Endodermal cell (in vitro differentiated cells): ENCODE measurements at places on chromosomes 7 and 10. TPM values are rescaled to one million over a fixed set of nuclear protein-coding genes. Genes with fewer than 3 reads are reported as not detected.

DNA sequence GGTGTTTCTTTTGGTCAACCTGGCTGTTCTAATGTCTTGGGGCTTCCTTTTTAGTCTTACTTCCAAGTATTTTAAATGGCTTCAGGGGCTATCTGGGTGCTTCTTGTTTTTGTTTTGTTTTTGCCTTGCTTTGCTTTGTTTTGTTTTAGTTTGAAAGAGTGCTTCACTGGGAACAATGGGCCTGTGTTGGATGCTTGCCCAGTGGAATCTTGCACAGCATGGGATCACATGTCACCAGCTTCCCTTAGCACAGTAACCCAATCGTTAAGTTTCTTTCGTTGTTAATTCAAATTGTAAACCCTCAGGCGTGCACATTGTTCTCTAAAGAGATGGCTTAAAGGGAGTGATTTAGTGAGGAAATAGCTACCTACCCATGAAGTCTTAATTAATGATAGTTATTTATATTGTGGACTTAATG is 8.9 kb downstream of the COL17A1 start:
- DNase-seq = peak; percentile 68

- DNase-seq = no peak
These were observed 5.0 kb downstream of the PDZD8 start for GRCh38 chr10:117370205-117370604.

DNA sequence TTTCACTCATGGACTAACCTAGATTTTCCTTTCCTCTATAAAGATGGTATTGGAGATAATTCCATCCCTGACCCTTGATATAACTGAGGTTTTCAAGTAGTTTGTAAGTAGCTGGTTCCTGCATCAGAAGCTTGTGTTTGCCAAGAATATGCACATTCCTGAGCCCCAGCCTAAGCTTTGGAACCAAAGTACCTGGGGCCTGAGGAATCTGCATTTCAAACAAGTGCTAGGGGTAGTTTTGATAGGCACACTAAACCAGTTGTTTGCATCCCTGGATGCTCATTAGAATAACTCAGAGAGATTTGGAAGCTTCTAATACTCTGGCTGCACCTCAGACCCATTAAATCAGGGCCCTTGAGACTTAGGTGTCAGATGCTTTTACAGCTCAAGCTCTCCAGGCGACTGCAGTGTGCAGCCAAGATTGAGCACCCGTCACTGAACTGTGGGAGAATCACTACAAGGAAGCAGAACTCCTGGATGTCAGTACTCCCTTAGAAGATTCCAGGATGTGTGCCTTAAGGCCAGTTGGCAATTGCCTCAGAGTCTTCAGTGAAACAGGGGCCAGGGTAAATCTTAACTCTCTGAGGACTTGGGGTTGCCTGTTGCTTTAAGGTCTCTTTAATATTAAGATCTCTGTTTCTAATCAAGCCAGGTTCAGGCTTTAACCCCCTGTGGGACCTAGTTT is 565.0 kb downstream of the REEP3 start:
- peak; percentile 81 for DNase-seq

- peak; percentile 94 for DNase-seq
These were observed 128.7 kb downstream of the COBL start for GRCh38 chr7:51187941-51188340.

GRCh38 chr7:125375942-125376341 is 446.3 kb upstream of the POT1 start:
- no peak for DNase-seq

- DNase-seq = no peak
These were observed 9.5 kb downstream of the CHRM2 start for GRCh38 chr7:136877990-136878389.

DNA sequence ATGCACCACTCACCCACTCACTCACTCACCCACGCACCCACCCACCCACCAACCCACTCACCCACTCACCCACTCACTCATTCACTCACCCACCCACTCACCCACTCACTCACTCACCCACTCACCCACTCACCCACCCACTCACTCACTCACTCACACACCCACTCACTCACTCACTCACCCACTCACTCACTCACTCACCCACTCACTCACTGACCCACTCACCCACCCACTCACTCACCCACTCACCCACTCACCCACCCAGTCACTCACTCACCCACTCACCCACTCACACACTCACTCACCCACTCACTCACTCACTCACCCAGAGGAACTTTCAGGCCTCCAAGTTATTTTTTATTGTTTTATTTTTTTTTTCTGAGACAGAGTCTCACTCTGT is 93.1 kb upstream of the MKI67 start:
- DNase-seq = no peak

DNA sequence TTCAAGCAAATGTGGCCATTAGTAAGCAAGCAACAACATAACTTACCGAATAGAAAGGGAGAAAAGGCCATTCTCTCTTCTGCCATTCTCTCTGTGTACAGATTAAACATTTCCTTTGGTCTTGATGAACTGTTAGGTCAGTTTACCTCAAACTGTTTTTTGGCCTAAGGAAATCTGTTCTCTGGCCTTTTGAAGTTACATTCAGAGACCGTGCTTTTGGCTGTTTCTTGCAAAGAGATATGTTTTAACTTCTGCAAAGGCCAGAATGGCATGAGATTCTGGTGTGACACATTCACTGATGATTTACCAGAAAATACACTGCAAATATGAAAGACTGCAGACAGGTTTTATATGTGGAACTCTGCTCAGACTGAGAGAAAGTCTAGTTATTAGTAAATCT is 22.2 kb downstream of the AHR start:
- DNase-seq = no peak

DNA sequence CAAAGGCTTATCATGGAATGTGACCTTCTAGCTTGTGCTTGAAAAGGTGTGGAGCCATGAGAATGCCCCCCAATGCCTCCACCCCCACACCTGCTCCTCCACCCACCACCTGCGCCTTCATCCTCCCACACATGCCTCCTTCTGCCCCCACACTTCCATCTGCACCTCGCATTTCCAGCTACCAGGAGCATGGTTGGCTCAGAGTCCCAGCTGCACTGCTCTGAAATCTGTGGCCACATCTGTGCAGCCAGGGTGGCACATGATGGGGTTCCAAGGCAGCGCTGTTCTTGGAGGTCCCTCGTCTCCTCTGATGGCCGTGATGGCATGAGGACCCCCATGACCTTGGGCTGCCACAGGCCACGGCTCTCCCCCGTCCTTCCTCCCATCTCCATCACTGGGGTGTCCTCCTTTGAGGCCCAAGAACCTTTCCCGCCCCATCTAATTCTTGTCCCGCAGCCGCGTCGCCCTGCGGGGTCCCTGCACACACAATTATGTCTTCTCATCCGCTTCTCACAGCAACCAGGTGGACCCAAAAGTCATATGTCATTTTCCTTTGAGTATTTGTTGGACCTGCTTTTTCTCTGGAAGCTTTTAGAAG is 40.6 kb upstream of the CNPY1 start:
- DNase-seq = peak; percentile 30

GRCh38 chr10:4532467-4532866 is 293.5 kb upstream of the AKR1E2 start:
- no peak for DNase-seq

DNA sequence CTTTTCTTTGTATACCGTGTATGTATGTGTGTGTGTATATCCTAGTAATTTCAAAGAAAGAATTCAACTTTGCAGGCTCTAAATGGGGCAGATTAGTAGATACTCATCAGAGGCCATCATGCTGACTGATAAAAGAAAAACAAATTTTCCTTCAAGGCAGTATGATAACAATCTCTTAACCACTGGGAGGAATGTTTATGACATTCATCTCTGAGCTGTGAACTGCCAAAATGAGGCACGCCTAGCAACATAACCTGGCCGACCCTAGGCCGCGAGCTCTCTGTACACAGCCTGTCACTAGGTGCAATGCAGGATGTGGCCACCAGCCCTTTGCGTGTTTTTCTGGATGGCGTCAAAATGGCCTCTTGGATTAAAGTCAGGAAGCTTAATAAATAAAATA is 343.7 kb upstream of the GALNT17 start:
- peak; percentile 38 for DNase-seq

Gene GRB10
- total RNA-seq = 53.7 to 81.2 TPM (median 71.9 TPM) in 3 replicates

DNA sequence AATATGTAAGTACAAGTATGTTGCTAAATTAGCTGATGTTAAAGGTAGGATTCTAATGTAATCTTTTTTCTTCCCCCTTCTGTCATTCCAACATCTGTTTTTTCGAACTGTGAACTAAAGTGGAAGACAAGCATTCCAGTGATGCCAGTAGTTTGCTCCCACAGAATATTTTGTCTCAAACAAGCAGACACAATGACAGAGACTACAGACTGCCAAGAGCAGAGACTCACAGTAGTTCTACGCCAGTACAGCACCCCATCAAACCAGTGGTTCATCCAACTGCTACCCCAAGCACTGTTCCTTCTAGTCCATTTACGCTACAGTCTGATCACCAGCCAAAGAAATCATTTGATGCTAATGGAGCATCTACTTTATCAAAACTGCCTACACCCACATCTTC is 62.7 kb downstream of the WAC start:
- DNase-seq = no peak

Gene HMX2
- total RNA-seq = not detected in 3 replicates

Gene OR6B1
- not detected in 3 replicates for total RNA-seq

GRCh38 chr7:121473645-121474300 is 77.7 kb upstream of the FAM3C start:
- peak; percentile 66 for DNase-seq

- DNase-seq = no peak
These were observed 115.1 kb downstream of the PON1 start for GRCh38 chr7:95209276-95209675.

- no peak for DNase-seq
These were observed 55.3 kb upstream of the ADO start for GRCh38 chr10:62749093-62749683.
